ENCODE measurements at places on chromosomes 1 and 21.

DNA sequence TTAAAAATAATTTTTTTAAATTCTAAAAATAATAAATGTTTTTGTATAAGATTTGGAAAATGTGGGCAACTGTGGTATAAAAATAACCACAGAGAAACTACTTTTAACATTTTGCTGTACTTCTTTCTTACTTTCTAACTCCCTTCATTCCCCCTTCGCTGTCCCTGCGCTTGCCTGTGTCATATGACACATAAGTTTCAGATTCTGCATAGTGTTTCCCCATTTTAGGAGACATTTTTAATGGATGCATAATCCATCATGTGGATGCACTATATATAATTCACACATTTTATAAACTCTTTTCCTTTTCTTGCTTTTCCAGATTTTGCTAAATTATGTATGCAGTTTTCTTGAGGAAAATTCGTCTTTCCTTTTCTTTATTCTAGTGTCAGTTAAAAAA lies 16.3 kb downstream of the ATG4C start:
- no peak for DNase-seq

DNA sequence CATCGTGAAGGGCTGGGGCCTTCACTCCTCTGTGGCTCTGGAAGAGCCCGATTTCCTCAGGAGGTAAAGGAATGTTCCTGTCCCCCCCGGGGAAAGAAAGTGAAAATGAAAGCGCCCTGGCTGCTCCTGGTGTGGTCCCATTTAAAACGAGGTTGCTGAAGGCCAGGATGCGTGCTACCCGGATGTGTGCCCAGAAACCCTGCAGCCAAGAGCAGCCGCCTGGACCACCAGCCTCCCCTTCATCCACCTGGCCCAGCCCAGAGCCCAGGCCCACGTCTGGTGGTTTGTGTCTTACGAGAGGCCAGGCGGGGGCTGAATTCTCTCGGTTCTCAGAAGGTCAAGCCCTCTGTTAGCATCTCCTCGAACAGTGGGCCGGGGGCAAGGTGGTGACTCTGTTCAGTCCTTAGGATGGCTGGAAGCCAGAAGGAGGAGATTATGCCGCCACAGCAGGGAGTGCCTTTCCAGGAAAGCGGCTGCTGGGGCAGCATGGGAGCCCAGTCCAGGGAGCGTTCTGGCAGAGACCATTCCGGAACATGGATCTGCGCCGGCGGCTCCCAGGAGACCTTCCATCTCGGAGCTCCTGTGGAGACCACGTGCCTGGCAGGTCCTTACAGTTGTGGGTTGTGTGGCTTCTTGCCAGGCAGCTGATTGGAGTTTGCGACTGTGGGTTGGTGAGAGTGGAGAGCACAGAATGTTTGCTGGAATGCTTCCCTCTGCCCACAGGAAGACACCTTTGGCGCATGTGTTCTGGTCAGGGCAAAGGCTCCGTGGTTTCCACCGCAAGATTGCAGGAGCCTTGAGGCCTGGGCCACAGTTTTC lies 1.4 kb downstream of the GUK1 start:
- no peak for DNase-seq

DNA sequence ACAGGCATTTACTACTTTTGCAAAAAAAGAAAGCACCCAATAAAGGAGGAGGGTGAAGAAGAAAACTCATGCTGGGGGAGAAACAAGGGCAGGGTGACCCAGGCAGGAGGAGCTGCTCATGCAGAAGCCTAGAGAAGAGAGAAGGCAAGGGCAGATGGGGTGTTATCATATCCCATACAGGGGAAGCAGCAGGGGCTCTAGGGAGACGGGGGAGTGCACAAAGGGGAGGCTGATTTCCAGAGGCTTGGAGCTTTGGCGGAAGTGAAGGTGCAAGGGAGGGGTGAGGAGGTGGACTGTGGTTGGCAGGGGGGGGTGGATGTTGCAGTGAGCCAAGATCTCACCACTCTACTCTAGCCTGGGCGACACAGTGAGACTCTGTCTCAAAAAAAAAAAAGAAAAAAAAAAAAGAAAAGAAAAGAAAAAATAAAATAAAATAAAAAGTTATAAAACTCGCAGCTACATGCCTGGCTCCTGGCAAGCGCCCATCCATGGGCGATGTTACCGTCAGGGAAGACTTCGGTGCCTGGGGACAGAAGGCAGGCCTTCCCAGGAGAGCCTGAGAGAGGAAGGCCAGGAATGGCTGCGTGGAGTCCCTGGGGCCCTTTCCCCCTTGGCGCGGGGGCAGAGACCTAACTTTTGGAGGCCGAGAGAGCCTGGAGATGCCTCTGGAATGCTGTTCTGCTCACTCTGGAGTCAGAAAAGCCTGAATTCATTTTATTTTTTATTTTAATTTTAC lies 3.3 kb upstream of the FCN3 start:
- DNase-seq: no peak

GRCh38 chr1:39275836-39276507 lies 71.5 kb downstream of the MACF1 start:
- no peak for DNase-seq

DNA sequence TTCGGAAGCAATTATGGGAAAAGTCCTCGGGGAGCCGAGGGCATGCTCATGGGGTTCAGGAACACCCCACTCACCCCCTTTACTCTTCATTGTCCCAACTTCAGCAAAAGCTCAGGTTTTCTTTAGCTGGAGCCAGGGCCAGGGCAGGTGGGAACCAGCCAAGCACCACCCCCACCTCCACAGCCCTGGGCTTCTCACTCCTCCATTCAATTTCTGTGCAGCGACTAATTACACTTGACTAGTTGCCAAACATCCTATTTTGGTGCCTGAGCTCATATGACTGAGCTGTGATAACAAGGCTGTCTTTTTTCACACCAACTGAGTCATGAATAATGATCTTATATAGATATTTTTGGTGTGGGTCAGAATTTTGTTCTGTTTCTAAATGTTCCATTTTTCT lies 257.2 kb upstream of the AJAP1 start:
- DNase-seq: no peak

DNA sequence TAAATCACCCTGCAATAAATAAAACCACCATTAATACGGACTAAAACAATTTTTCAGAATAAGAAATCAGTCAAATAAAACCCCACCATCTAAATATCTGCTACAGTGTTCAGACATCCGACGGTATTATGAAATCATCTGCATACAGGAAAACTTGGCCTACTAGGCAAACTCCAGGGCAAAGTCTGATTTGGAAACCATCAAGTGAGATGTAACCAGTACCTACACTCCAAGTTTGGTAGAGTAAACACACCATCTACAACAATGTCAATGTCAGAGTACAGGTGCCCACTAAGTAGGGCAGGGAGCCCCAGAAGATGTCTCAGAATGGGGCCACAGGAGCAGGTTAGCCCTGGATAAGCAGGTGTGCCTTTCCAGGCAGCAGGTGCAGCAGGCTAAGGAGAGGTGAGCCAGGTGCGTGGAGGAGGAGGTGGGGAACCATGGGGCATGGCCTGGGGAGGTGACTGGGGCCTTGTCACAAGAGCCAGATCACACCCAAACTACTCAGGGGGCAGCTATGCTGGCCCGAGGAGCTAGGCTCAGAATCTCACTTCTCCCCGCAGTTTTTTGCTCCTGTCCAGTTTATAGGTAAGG lies 59.6 kb downstream of the CAPZB start:
- DNase-seq: no peak

GRCh38 chr1:63934697-63935096 lies 160.9 kb downstream of the ROR1 start:
- no peak for DNase-seq

DNA sequence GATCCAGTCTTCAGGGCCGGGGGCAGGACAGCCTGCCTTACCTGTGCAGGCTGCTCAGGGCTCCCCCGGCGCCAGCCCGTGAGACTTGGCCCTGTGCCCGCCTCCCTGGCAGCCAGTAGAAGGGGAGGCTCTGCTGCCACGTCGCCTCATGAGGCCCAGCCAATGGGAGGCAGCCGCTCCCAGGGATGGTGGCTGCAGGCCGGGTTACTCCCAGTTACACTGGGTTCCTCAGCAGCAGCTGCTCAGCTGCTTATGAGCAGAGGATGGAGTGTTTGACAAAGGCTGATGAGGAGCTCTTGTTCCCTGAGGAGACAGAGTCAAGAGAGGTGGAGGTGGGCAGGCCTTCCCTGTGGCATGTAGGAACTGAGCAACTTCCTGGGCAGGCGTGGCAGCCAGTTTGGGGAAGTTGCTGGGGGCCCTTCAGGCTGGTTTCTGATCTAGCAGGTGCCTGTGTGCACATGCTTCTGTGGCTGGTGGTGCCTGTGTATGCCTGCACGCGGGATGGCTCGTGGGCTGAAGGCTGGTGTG lies 5.5 kb downstream of the MFSD2A start:
- DNase-seq: no peak

GRCh38 chr21:36910581-36911307 lies 55.7 kb downstream of the HLCS start:
- DNase-seq: no peak

DNA sequence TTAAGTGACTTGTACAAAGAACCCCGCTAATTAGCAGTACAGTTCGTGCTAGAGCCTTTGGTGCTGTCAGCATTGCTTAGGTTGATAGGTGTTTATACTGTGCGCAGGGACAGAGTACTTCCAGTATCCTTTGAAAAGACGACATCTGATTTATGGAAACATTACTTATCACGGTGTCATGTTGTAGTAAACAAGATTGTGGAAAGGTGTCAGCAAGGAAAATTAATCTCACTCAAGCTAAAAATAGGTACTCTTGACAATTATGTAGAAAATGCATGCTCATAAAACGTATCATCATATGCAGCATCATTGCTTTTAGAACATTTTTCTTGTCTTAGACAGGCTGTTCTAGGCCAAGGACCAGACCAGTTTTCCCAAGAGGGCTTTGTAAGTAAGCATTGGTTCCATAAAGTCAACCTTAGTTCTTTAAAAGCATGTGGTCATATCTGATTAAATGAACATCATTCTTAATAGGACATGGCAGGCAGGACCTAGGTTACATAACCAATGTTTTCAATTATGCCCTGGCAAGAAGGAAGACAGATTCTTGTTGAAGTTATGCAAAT lies 33.0 kb downstream of the SH3BGR start:
- no peak for DNase-seq

DNA sequence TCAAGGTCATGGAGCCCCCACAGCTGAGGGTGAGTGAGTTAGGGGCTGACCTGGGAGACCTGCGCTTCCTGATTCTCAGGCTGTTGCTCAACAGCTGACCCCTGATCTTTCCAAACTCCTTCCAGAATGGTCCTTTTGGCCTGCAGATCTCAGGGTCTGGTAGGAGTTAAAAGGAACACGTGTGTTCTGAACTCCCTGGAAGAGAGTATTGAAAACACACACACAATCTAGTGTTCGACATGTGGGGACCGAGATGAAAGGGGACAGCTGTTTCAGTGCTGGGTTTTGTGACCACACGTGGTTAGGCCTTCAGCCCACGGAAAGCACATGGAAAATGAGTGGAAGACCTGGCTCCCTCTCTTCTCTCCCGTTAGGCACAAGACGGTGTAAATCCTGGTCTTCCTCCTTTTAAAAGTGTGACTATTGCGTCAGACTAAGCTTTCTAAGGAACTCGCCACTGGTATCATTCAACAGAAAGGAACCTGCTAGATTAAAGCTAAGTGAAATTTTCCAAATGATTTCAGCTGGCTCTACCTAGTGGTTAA lies 49.6 kb downstream of the RUNX1 start:
- no peak for DNase-seq

- no peak for DNase-seq
These were observed 136.2 kb upstream of the RUNX3 start for GRCh38 chr1:25066256-25066655.

DNA sequence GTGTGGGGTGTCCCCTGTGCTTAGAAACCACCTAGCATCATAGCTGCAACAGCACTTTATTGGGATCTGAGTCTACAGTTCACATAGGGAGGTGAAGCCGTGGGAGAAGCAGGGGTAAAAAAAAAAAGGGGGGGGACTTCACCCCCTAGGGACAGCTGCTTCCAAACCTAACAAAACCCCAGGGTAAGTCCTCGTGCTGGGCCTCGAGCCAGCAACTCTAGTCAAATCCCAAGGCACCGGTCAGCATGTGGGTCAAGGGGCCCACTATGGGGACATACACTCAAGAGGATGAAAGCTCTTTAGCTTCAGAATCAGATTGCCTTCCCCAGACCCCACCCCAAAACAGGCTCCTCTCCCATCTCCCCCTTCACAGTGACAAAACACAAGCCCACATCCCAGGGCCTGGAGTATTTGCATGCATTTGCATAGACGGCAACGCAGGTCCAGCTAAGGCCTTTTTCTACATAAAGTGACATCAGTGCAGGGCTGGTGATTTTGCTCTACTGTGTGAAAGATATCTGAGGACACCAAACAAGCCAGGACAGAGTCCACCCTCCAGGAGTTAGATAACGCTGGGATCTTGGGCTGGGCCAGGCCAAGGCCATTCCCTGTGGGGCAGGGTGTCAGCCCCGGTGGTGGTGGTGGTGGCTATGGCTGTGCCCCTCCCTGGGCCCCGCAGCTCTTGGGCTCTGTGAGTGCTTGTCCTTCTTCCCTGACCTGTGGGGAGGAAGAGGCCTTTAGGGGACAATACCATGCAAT lies 8.1 kb upstream of the PMVK start:
- no peak for DNase-seq

DNA sequence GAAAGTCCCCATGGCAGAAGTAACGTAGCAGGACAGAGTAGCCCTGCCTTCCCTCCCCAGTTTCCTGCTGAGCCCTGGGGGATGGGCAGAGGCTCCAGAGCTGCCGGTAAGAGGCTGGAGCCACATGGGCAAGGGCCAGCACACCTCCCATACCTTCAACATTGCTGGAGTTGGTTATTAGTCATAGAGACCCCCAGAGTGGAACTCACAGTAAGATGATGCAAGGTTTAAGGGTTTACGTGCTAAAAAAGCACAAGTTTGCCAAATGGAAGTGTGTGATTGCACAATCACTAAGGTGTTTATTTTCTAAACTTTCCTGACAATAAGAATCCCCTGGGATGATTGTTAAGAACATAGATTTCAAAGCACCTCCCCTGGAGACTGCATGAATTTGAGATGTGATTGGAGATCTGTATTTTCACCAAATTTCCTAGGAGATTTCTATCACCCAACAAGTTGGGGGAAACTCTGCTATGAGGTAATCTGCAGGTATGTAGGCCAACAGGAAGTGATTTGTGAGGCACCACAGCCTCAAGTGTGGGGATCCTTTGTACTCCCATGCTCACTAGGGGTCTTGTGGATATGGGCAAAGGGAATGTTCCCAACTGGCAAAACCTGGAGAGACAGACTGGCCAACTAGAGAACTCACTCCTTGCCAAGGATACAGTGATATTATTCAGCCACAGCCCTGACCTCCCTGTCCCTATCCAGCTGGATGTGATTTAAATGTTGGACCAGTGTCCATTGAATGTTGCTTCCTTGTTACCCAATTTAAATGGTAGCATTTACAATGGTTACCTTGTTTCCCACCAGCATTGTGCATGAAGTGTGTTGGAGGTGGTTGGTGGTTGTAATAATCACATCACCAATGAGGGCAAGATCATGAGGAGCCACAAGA lies 37.1 kb upstream of the CSF1 start:
- no peak for DNase-seq

All from HAP-1 (cell line).